ENCODE measurements at places on chromosomes 4 and X. TPM values are rescaled to one million over a fixed set of nuclear protein-coding genes. Genes with fewer than 3 reads are reported as not detected.

FAM241A gene
- total RNA-seq, result 3.6 TPM

PRPS1 gene
- 37.6 TPM for total RNA-seq

F8A1 gene
- total RNA-seq, result 12.3 TPM

XIAP gene
- 56.4 TPM for total RNA-seq

CENPVL1 gene
- not detected for total RNA-seq

PPP2R2C gene
- 10.4 TPM for total RNA-seq

DSPP gene
- total RNA-seq, result not detected

GPC4 gene
- 8.0 TPM for total RNA-seq

TRO gene
- total RNA-seq, result 9.7 TPM

SMIM10L2A gene
- 5.0 TPM for total RNA-seq

MGAT4D gene
- total RNA-seq, result not detected

SHISA3 gene
- 0.36 TPM for total RNA-seq

PF4V1 gene
- total RNA-seq, result not detected

RADX gene
- total RNA-seq, result 7.9 TPM

PRRG3 gene
- total RNA-seq, result 0.68 TPM

MAML3 gene
- total RNA-seq, result 15.0 TPM

CXXC4 gene
- total RNA-seq, result 7.0 TPM

NPNT gene
- total RNA-seq, result 25.2 TPM

FAM9C gene
- 6.5 TPM for total RNA-seq

CTSO gene
- 24.9 TPM for total RNA-seq

FAM133A gene
- not detected for total RNA-seq

NXF2B gene
- total RNA-seq, result not detected

BEX2 gene
- 79.0 TPM for total RNA-seq

SSX4B gene
- total RNA-seq, result not detected

TREX2 gene
- total RNA-seq, result 6.3 TPM

EOLA2 gene
- 30.2 TPM for total RNA-seq

ARAP2 gene
- 97.8 TPM for total RNA-seq
